ENCODE measurements at places on chromosomes 6 and 20.
A peak's percentile ranks its signal among the peaks of the same experiment; 100 is the strongest.

DNA sequence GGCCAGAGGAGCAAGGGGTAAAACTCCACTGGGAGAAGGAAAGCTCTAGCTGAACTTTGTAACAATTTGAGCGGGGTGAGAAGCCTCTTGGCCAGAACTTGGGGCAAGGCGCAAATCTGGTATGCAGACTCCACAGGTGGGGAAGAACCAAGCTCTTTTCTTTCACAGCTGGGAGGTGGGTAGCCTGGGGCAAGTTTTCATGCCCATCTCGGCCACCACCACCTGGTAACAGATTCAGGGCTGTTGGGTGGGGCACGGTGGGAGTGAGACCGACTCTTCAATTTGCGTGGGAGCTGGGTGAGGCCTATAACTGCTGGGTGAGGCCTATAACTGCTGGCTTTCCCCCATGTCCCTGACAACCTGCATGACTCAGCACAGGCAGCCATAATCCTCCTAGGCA is 37.5 kb downstream of the SDHAF4 start:
- DNase-seq, result no peak

- DNase-seq, result no peak
These were observed 56.9 kb upstream of the FOXP4 start for GRCh38 chr6:41489120-41489851.

GRCh38 chr6:156686301-156686994 is 90.7 kb upstream of the ARID1B start:
- DNase-seq, result peak; percentile 37

DNA sequence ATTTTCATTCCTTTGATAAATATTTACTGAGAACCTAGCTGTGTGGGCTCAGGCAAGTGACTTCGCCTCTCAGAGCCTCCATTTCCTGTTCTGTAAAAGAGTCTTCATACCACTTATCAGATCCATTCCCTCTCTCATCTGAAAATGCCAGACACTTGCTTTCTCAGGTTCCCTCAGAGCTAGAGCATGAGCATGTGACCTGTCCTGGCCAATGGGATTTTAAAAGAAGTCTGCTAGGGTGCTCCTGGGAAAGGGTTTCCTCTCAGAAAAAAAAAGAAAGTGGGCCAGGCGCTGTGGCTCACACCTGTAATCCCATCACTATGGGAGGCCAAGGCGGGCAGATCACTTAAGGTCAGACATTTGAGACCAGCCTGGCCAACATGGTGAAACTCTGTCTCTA is 5.3 kb downstream of the KCNB1 start:
- DNase-seq, result no peak

DNA sequence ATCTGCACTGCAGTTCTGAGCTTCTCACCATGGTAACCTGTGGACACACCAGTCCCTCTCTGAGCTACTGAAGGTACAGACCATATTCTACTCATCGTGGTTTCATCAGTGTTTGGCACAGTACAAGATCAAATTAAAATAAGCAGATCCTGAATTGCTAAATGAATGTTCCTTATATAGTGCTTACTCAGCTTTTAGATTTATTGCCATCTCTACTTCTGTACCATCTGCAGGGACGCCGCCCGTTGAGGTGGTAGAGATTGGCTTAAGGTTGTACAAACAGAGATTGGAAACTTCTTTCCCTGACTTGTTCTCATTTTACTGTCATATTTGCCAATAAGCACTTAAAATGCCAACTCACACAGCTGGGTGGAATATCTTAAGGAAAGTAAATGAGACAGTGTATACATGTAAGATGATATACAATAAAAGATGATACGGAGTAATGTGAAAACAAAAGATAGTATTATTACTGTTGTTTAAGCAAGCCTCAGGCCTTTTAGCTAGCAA is 223.4 kb upstream of the FOXQ1 start:
- DNase-seq, result no peak

DNA sequence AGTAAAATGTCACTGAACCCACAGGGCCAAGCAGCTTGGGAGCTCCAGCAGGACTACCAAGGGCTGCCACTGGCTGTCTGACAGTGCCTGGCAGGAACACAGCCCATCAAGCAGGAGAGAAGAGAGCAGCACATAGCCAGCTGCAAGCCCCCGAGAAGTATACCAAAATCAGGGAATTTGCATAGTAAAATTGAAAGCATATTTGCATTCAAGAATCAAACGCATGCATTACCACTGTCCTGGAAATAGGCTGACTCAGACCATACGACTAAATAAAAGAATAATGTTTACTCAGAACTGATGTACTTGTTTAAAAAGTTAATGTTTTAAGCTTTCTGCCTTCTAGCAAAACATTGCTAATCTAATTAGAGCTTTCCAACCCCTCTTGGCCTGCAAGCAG is 298.1 kb downstream of the TFAP2B start:
- no peak for DNase-seq

GRCh38 chr6:69917834-69918233 is 51.5 kb downstream of the COL19A1 start:
- DNase-seq, result no peak

DNA sequence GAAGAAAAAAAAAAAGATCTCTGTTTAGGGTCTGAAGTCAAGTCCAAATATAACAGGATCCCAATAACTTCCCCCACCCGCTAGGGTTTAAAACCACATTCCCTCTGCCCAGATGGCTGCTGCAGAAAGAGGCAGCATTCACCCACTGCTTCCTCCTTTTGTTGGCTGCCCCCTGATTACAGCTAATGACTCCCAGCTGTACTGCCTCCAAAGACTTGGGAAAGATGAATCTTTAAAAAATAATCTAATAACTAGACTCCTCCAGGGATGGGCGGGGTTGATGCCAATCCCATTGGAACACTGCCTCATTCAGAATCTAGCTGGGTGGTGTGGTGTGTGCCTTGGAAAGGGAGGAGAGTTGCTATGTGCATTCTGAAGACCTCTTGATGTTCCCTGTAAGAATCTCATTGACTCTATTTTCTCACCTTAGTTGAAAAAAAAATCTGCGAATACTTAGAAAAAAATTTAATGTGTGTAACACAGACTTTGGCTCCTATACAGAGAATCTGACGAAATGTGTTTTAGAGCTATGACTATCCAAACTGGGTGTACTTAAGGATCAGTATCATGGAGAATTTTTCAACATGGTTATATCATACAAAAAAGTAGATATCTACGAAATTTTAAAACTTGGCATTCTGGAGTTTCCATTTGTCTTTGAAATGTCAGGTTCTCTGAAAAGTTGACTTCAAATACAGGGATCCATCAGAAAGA is 174.0 kb downstream of the RNF144B start:
- no peak for DNase-seq

GRCh38 chr20:22582964-22583772 is 1.2 kb downstream of the FOXA2 start:
- no peak for DNase-seq

DNA sequence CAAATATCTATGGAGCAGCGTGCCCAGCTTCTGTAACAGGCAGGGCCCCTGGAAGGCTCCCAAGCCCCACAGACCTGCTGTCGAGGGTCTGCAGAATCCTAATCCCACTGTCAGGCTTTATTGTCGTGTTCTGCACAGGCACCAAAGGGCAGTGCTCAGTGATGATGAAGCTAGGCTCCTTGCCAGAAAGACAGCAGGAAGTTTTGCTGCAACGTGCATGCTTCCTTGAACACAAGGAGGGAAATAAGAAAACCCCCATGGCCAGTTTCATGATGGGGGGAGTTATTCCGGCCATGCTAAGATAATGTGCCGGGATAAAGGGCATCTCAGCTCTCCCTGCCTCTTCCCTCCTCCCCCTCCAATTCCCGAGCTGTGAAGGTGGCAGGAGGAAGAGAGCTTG is 109.4 kb upstream of the KCNG1 start:
- no peak for DNase-seq

- DNase-seq, result no peak
These were observed 139.1 kb upstream of the POU3F2 start for GRCh38 chr6:98695091-98695801.

DNA sequence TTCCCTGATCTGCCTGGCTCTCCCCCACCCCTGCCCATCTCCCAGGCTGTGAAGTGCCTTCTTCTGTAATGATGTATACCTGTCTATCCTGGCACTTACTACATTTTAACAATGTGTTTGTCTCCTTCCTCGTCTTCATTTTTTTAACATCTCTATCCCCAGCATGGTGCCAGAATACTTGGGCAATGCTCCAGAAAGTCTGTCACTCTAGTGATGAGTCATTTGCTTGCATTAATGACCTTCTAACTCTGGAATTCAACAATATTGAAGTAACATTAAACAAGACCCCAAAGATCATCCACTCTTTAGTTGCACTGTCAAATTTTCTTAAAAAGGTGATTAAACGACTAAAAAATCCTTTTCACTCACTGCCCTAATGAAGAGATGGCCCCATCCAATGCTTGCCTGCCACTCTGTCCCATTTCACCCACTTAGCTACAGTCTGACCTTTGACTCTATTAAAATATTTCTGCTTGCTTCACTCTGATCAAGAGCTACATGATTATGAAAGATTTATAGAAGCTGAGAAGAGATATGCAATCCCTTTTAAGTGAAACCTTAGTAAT is 7.7 kb upstream of the KLHL31 start:
- DNase-seq, result no peak

GRCh38 chr6:126232671-126233070 is 107.2 kb upstream of the CENPW start:
- no peak for DNase-seq

- DNase-seq, result no peak
These were observed 311.4 kb downstream of the CLIC5 start for GRCh38 chr6:45704056-45704800.

DNA sequence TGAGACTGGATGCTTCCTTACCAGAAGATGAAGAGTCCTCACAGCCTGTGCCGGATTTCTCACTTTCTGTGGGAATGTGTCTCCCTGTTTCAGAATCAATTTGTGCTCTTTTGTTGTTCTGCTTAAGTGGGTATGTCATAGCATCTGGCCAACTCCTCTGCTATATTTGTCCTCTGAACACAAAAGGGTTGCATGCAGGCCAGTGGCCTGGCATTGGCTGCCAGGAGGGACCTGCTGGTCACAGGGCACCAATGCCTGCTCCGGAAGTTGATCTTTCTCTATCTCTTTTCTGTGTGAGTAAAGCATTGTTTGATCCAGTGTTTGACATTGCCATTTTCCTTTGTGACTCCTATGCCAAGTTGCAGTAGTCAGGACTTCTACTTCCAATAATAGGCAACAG is 47.8 kb downstream of the JARID2 start:
- DNase-seq, result no peak

DNA sequence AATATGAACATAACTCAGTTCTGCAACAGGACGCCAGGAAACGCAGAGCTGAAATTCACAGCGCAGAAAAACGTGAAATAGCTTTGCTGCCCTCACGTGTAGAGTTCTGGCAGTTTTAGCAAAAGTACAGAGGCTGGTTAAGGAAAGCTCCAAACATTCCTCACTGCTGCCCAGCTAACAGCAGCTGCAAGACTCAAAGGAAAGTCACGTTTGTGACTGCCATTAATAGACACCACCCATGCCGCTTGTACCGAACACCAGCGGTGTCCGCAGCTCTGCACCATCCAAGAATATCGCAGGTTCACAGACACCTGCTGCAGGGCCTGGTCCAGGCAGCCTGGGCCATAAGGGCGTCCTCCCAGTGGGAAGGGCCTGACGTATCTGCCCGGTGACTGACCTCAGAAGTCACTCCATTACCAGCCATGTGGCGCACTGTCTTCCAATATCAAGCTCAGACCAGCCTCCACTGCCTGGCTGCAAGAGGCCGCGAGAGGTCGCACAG is 61.4 kb downstream of the WDR27 start:
- DNase-seq, result no peak

DNA sequence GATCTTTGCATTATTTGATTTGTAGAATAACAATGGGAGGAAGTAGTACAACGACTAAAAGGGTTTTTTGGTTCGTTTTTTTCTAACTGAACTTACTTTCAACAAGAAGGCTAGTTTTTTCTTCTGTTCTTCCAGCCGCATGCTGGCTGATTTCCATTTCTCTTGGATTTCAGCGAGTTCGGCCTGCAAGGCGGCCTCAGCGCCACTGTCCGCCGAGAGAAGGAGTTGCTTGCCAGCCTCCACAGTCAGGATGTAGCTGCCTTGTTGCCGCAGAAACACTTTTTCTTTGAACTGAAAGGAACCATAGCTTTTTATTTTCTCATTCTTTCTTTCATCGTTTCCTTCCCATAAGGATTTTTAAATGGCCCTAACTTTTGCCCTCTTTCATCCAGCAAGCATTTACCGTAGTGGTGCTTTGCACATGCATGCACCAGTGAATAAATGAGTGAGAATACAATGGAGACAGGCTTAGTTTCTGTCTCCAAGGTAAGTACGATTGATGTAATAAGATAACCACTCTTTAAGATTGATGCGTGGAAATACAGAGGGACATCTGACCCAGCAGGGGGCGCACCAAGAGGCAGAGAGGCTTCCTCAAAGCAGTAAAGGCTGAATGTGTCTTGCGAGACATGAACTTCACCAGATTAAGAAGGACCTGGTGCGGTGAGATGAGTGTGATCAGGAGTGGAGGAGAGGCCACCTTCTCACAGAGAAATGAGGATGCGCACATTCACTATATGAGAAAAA is 398.8 kb downstream of the ESR1 start:
- DNase-seq, result peak; percentile 10

DNA sequence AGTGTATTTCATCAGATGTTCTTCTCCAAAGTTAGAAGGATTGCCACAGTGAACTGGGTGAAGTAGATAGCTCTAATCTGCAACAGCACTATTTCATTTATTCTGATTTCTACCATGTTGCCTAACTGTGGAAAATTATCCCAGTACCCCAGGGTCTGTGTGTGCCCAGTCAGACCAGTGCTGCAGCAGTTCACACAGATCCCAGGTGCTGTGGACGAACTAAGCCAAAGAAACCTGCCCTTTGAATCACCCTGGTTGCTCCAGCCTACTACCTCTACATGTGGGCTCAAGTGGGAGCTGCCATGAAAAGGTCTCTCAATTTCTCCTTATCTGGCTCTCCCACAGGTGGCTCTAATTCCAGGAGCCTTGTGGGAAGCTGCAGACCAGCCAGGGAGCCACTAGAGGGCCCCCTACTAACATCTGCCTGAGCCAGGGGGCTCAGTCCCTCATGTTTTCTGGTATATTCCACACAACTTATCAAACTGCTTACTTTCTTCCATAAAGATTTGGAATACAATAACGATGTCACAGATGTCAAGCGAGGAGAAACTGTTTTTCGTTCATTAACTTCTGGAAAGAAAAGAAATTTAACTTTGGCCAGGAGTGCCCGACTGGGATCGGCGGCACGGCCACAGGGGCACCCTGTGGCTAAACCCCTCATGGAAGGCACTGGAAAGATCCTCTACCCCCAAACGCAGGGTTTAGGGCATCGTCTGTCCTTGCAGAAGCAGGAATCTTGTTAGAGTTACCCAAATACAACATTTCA is 31.6 kb upstream of the LY86 start:
- no peak for DNase-seq

GRCh38 chr20:31759836-31760518 is 20.9 kb downstream of the TPX2 start:
- DNase-seq, result no peak

GRCh38 chr6:6685249-6686040 is 96.9 kb downstream of the LY86 start:
- DNase-seq, result no peak

- DNase-seq, result no peak
These were observed 11.8 kb downstream of the GFRA4 start for GRCh38 chr20:3651204-3651962.

DNA sequence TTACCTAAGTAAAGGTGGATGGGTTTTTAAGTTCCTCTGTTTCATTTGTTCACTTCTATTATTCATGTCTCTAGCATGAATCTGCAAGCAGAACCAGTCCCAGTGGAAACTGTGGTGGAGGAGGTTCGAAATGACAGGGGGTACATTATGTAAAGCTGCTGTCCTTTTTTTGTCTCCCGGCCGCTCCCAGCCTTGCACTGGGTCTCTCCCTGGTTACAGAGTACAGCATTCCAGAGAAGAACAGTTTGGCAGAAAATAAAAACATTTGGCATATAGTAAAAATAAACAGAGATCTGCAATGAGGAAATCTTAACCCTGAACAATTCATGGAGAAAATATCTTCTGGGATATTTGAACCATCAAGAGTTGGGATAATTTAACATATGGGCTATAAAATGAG is 34.6 kb upstream of the TAGAP start:
- DNase-seq, result no peak
